Progenitor cell of endocrine pancreas (in vitro differentiated cells): ENCODE measurements at places on chromosomes 16 and 17. TPM values are rescaled to one million over a fixed set of nuclear protein-coding genes. Genes with fewer than 3 reads are reported as not detected.

Gene TMEM95
- not detected in 2 replicates for total RNA-seq

Gene AIPL1
- total RNA-seq = not detected in 2 replicates

Gene AGRP
- not detected in 2 replicates for total RNA-seq

Gene CDK3
- total RNA-seq = 17.0 and 21.6 TPM in 2 replicates

Gene SLC52A1
- total RNA-seq = not detected in 2 replicates

Gene WNT9B
- total RNA-seq = 0.98 and 2.4 TPM in 2 replicates

DNA sequence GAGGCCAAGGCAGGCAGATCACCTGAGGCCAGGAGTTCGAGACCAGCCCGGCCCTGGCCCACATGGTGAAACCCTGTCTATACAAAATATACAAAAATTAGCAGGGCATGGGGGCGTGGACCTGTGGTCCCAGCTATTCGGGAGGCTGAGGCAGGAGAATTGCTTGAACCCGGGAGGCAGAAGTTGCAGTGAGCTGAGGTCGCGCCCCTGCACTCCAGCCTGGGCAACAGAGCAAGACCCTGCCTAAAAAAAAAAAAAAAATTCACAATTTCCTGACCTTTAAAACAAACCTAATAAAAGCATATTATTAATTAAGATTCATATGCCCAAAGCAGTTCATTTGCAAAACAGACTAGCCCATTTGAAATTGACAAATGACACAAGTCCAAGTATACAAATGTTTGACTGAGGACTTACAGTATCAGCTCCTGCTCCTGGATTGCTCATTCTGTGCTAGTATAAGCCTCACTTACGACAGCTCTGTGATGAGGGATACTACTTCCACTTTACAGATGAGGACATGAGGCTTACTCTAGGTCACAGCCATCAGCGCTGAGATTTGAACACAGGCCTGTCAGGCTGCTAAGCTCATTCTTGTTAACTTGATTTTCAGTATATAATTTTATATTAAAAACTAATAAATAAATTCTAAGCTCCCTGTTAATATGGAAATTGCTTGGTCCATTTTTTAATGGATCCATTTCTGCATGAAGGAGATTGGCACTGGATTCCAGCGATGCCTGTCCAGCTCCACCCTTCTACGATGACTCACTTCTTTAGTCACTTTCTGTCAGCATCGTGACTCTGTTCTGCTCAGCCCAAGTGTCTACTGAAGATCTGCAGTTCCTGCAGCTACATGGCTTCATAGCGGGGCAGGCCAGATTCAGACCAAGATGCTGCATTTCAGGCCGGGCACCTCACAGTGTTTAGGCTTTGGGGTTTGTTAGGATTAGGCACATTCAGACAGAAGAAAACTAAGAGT lies 88.2 kb downstream of the WDR59 start:
- H3K4me1 ChIP-seq = peaks cover 7% of the 10 kb centered on the region
- H3K4me3 ChIP-seq = no peak overlapping the region
- H3K27me3 ChIP-seq = no peaks in the 10 kb centered on the region
- no peak for DNase-seq
- H3K27ac ChIP-seq = no peak overlapping the region

- DNase-seq = no peak
- peaks cover 11% of the 10 kb centered on the region for H3K4me1 ChIP-seq
- peaks cover 5% of the 10 kb centered on the region for H3K36me3 ChIP-seq
Measured at GRCh38 chr16:89392881-89393737, 97.3 kb downstream of the ANKRD11 start.

Gene FN3K
- 40.4 and 40.6 TPM in 2 replicates for total RNA-seq

GRCh38 chr17:58341861-58342475 lies 10.0 kb downstream of the SUPT4H1 start:
- H3K27me3 ChIP-seq = peaks cover 4% of the 10 kb centered on the region
- no peak overlapping the region for H3K27ac ChIP-seq
- H3K4me3 ChIP-seq = no peak overlapping the region
- H3K4me1 ChIP-seq = no peaks in the 10 kb centered on the region
- DNase-seq = no peak
- H3K36me3 ChIP-seq = peaks cover 11% of the 10 kb centered on the region

Gene NUFIP2
- total RNA-seq = 50.8 and 52.8 TPM in 2 replicates

Gene AXIN2
- 10.2 and 10.7 TPM in 2 replicates for total RNA-seq

DNA sequence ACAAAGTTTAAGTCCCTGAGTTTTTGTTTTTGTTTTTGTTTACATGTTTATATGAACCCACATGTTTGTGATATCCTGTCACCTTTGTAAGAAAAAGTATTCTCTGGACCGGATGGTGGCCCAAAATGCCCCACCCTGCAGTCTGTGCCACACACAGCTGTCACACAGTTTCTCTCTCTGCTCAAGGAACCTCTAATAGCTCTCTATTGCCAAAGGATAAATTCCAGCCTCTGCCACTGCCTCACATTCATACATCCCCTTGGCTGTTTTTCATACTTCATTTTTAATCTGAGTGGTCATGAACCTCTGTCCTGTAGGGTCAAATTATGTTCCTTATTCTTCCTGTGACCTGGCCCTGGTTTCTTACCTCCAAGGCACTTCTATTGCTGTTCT lies 520.3 kb upstream of the CDH5 start:
- peaks cover 11% of the 10 kb centered on the region for H3K27me3 ChIP-seq
- DNase-seq = no peak
- H3K36me3 ChIP-seq = no peaks in the 10 kb centered on the region

GRCh38 chr17:39621523-39622379 lies 5.0 kb upstream of the PPP1R1B start:
- no peak overlapping the region for H3K4me3 ChIP-seq
- no peak overlapping the region for H3K27ac ChIP-seq
- H3K4me1 ChIP-seq = peaks cover 5% of the 10 kb centered on the region

GRCh38 chr16:14211856-14212543 lies 140.9 kb downstream of the MRTFB start:
- no peak for DNase-seq
- H3K4me3 ChIP-seq = no peak overlapping the region
- H3K27me3 ChIP-seq = no peaks in the 10 kb centered on the region
- H3K36me3 ChIP-seq = peaks cover 22% of the 10 kb centered on the region
- H3K27ac ChIP-seq = no peak overlapping the region

Gene TMEM238L
- total RNA-seq = not detected in 2 replicates

GRCh38 chr17:20116683-20117309 lies 107.6 kb downstream of the SPECC1 start:
- DNase-seq = peak; percentile 19
- H3K27ac ChIP-seq = no peak overlapping the region
- no peaks in the 10 kb centered on the region for H3K36me3 ChIP-seq
- peaks cover 13% of the 10 kb centered on the region for H3K27me3 ChIP-seq
- H3K4me1 ChIP-seq = peaks cover 1% of the 10 kb centered on the region

- H3K4me1 ChIP-seq = peaks cover 2% of the 10 kb centered on the region
- peaks cover 18% of the 10 kb centered on the region for H3K36me3 ChIP-seq
- H3K27me3 ChIP-seq = no peaks in the 10 kb centered on the region
Measured at GRCh38 chr17:32656886-32657285, 170.1 kb downstream of the CDK5R1 start.

- no peak overlapping the region for H3K27ac ChIP-seq
- DNase-seq = no peak
- no peak overlapping the region for H3K4me3 ChIP-seq
- H3K27me3 ChIP-seq = peaks cover 16% of the 10 kb centered on the region
- no peaks in the 10 kb centered on the region for H3K36me3 ChIP-seq
Measured at GRCh38 chr16:86103320-86103719, 204.4 kb downstream of the IRF8 start.

Gene C16orf54
- total RNA-seq = 0.17 and 0.38 TPM in 2 replicates

Gene PTGES3L
- total RNA-seq = 5.6 and 6.5 TPM in 2 replicates

Gene CDT1
- total RNA-seq = 22.8 and 25.3 TPM in 2 replicates

Gene SGCA
- total RNA-seq = not detected in 2 replicates

DNA sequence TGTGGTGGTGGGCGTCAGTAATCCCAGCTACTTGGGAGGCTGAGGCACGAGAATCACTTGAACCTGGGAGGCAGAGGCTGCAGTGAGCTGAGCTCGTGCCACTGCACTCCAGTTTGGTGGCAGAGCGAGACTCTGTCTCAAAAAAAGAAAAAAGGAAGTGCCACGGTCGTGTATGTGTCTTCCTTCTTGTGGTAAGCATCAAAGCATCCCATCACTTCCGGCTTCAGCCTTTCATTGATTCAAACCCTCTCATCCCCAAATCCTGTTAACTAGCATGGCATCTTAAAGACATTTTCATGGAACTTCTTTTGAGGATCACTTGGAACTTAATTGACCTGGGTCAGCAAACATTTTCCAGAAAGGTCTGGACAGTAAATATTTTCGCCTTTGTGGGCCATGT lies 126.2 kb downstream of the CPPED1 start:
- no peak overlapping the region for H3K27ac ChIP-seq
- DNase-seq = no peak
- H3K36me3 ChIP-seq = peaks cover 6% of the 10 kb centered on the region
- H3K27me3 ChIP-seq = no peaks in the 10 kb centered on the region

GRCh38 chr17:915538-916201 lies 63.9 kb downstream of the NXN start:
- peak overlapping the region; percentile 87 for H3K27ac ChIP-seq
- peaks cover 8% of the 10 kb centered on the region for H3K4me1 ChIP-seq
- peaks cover 27% of the 10 kb centered on the region for H3K36me3 ChIP-seq
- H3K4me3 ChIP-seq = no peak overlapping the region
- DNase-seq = no peak
- H3K27me3 ChIP-seq = no peaks in the 10 kb centered on the region

DNA sequence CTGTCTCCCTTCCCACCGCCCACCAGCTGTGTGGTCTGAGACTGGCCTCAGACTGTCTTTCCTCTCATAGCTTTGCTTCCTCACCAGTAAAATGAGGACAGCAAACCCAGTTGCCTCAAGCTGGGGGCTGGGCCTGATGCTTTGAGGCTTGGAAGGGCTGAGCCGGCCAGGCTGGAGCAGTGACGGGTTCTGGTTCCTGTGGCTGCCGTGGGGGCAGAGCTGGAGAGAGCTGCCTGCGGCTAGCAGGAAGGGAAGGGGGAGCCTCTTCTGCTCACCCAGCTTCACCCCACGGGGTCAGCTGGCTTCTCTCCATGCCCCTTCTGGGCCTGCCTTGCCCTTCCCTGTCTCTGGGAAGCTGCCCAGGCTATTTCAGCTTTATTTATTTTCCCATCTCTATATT lies 23.7 kb downstream of the LASP1 start:
- DNase-seq = no peak
- no peak overlapping the region for H3K4me3 ChIP-seq
- H3K27ac ChIP-seq = no peak overlapping the region
- no peaks in the 10 kb centered on the region for H3K27me3 ChIP-seq

Gene KRT33B
- total RNA-seq = not detected in 2 replicates

GRCh38 chr16:47142486-47142820 lies 1.3 kb downstream of the NETO2 start:
- H3K4me1 ChIP-seq = peaks cover 27% of the 10 kb centered on the region
- H3K36me3 ChIP-seq = no peaks in the 10 kb centered on the region
- peak overlapping the region; percentile 94 for H3K27ac ChIP-seq
- H3K4me3 ChIP-seq = peak overlapping the region; percentile 90
- no peak for DNase-seq
- peaks cover 19% of the 10 kb centered on the region for H3K27me3 ChIP-seq

GRCh38 chr17:7313088-7313889 lies 1.9 kb downstream of the GPS2 start:
- H3K27ac ChIP-seq = peak overlapping the region; percentile 79
- H3K4me1 ChIP-seq = peaks cover 25% of the 10 kb centered on the region
- peaks cover 27% of the 10 kb centered on the region for H3K36me3 ChIP-seq

Gene TBC1D3D
- total RNA-seq = 0.60 and 1.2 TPM in 2 replicates

Gene TPSD1
- total RNA-seq = not detected in 2 replicates

DNA sequence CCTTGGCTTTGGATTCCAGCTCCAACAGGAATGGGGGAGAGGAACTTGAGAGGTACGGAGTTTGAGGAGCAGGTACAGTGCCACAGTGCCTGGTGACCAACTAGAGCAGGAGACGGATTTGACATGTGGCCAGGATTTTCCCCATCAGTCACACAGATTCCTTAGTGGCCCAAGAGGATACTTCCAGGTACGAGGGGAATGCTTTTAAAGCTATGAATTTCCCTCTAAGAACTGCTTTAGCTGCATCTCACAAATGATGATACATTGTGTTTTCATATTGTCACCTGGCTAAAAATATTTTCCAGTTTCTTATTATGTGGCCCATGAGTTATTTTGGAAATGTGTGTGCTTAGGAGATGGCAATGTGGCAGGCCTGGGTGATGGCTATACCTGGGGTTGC lies 98.3 kb downstream of the ABCC6 start:
- H3K4me3 ChIP-seq = no peak overlapping the region
- no peaks in the 10 kb centered on the region for H3K27me3 ChIP-seq
- H3K27ac ChIP-seq = no peak overlapping the region
- DNase-seq = no peak

Gene SLC38A8
- 0.24 and 0.80 TPM in 2 replicates for total RNA-seq

Gene MSLN
- total RNA-seq = 0.50 TPM in 1 of 2 replicates, not detected in the other

DNA sequence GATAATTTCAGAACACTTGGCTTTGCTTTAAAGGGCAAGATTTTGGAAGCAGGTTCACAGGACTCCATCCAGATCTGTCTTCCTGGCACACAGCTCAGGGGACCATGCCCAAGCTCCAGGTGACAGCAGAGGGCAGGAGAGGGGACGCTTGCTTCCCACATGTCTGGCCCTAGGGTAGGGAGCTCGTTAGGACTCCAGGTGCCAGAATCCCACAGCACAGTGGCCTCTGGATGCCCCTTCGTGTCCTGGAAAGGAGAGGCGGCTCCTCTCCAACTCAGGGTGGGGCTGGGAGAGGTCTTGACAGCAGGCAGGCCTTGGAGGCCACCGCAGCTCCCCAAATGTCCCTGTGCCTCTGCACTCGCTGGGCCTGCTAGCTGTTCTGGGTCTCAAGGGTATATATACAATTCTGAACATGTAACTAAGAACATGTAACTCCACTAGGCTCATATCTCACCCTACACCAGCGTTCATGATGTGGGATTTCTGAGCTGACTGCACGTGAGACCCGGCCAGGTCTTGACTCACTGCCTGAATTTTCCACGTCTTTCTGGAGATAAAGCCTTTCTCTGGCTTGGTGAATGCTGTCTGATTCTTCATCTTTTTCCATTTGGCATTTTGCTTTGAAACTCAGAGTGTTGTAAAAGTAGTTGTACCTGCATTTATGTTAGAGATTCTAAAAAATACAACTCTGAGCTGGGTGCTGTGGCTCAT lies 52.8 kb downstream of the MARCHF10 start:
- no peak for DNase-seq
- peaks cover 6% of the 10 kb centered on the region for H3K4me1 ChIP-seq
- H3K27ac ChIP-seq = no peak overlapping the region
- H3K4me3 ChIP-seq = no peak overlapping the region

DNA sequence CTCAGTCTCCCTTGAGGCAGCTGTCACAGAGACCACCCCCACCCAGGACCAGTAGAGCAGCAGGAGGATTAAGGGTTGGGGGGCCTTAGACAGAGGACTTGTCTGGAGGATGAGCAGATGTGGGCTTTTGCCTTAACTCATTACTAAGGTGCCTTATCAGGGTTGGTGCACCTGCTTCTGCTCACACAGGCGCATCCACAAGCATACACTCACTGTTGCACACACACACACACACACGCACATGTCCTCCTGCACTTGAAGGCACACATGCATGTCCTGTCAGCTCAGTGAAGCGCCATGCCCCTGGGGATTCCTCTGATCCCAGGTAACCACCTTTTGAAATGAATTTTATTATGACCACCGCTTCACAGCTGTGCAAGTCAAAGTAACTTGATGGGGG lies 1.2 kb downstream of the GFAP start:
- H3K27me3 ChIP-seq = peaks cover 47% of the 10 kb centered on the region
- no peaks in the 10 kb centered on the region for H3K4me1 ChIP-seq
- H3K4me3 ChIP-seq = no peak overlapping the region

Gene IFI35
- 1.2 and 1.6 TPM in 2 replicates for total RNA-seq
